ENCODE measurements at places on chromosomes 5 and 9. TPM values are rescaled to one million over a fixed set of nuclear protein-coding genes. Genes with fewer than 3 reads are reported as not detected.

DNA sequence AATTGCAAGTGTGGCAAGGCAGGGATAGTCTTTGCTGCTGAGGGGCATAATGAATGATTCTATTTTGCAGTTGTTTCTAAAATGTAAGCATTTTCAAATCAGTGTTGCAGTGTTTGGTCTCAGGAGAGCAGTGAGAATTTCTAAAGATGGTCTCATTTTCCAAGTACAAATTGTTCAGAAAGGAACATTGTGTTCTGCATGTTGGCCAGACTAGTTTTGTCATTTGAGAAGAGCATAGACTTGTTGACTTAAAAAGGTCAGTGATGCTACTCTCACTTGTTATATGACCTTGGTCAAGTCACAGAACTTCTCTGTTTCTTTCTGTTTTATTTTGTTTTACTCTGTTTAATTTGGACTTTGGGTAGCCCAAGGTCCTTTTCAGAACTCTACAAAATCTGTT lies 344.6 kb downstream of the OSTF1 start:
- DNase-seq: no peak

LECT2 gene
- 0.19 TPM for polyA plus RNA-seq

DNA sequence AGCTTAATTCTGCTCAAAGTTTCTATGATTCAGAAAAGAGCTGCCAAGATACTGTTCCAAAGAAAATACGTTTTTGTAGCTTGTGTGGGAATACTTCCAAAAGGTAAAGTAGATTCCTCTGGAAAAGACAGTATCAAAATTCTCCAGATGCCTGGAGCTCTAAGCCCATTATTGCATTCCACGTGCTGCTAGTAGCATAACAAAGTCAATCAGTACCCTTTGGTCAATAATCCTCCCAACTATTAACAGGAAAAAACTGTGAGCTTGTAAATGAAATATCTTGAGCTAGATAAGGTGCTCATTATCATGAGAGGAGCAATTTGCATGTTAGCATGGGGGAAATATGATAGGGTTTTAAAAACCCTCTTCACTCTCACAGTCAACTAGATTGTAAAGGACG lies 229.5 kb upstream of the TYRP1 start:
- no peak for DNase-seq

GRCh38 chr5:143225511-143225910 lies 178.0 kb downstream of the NR3C1 start:
- no peak for DNase-seq

GRCh38 chr5:146641941-146642340 lies 126.0 kb upstream of the GPR151 start:
- no peak for DNase-seq

DNA sequence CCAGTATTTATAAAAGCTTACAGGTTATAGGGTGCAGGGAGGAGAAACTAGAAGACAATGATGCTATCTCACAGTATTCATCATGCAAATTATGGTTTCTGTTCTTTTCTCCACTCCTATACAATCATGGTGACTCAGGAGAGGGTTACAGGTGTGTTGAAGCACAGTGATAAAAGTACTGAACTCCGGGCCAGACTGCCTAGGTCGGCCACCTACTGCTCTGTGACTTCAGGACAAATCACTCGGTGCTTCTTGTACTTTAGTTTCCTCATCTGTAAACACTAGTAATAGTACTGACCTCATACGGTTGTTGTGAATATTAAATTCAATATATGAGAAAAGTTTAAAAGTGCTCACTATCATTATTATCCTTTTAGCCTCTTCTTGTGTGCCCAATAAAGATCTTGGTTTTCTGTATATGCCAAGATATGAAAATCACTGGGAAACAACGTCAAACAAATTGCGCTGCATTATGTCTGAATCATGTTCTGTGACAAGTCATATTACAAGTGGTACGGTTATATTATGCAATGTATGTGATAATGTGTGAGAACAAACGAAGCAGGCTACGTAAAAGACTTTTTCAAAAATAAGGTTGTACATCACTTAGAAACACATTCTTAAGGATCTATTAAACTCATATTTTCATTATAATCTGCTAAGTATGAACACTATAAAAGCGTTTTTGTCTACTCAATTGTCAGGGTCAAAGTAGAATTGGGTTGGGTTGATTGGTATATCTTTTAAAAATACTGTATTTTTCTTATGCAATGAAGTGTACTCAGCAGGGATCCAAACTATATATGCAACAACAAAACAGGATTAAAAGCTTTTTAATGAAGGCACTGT lies 153.3 kb downstream of the EFNA5 start:
- DNase-seq: no peak

DNA sequence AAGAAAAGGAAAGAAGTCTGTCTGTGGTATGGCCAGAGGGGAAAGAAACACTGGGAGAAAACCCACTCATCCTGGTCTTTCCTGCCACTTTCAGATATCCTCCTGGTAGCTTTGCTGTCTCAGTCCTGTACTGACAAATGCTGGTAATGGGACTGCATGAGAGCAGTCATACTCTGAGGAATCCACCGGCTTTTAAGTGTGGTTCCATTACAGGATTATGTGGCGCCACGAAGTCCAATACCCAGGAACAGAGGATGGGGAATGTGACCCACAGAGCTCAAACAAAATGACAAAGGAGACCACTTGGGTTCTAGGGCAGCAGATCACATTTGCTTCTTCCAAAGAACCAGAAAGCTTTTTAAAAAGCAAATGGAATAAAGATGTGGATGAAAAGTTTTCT lies 26.3 kb upstream of the FBP1 start:
- DNase-seq: no peak

TMEM171 gene
- polyA plus RNA-seq: 0.58 TPM

RGS3 gene
- polyA plus RNA-seq: 32.6 TPM

PIP5K1B gene
- polyA plus RNA-seq: 1.1 TPM

GRCh38 chr5:11293523-11293922 lies 532.5 kb upstream of the DAP start:
- DNase-seq: no peak

ADAMTSL2 gene
- 4.7 TPM for polyA plus RNA-seq

- DNase-seq: no peak
These were observed 201.7 kb upstream of the PTGER4 start for GRCh38 chr5:40477856-40478546.

ZNF454 gene
- 3.7 TPM for polyA plus RNA-seq

GRCh38 chr5:77425998-77426659 lies 66.0 kb downstream of the WDR41 start:
- no peak for DNase-seq

DNA sequence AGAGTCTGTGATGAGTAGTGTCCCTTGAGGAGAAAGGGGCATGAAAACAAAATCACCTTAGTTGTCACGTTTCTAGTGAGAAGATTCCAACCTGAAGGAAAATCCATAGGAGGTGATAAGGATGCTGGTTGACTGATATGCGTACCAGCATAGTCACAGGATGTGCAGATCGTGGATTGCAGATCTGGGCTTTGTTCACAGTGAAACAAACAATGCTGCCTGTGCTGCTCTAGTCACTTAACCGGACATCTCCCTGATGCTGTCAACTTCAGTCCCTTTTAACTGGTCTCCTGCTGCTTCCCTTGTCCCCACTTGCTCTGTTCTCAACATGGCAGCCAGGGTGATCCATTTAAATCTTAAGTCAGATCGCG lies 89.7 kb downstream of the IQGAP2 start:
- DNase-seq: no peak

BRD3 gene
- polyA plus RNA-seq: 62.5 TPM

DNA sequence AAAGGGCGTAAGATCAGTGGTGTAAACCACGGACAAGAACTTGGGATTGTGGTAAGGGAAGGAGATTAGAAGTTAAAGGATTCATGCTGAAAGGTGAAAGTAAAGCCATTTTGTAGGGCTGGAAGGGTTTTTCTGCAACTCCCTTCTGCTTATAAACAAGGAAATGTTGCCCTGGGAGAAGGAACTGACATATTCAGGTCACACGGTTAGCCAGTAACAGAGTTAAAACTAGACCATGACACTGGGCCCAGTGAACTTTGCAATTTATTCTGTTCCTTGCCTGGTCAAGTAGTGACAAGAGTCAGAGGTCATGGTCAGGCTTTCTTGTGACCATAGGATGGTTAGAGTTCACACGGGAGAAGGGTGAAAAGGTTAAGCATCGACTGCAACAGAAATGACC lies 323.3 kb downstream of the DMRT2 start:
- no peak for DNase-seq

- no peak for DNase-seq
These were observed 36.7 kb downstream of the PAX5 start for GRCh38 chr9:36997414-36997813.

DNA sequence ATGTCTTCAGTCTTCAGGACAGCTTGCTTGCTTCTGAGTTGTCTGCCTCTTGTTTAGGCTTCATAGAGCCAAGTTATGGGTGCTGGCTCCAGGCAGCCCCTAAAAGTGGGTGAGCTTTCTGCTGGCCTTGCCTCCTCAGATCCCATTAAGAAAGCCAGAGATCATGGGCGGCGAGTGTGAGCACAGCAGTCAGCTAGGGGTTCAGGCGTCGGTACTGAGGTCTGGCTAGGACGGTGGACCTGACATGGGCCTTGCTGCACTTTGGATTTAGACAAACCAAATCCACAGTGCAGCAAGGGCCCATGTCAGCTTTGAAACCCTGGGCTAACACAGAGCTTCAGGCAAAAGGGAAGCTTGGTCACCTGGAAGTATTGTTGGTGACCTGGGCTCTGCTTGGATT lies 17.6 kb downstream of the PSAT1 start:
- no peak for DNase-seq

- no peak for DNase-seq
These were observed 84.4 kb upstream of the RARS1 start for GRCh38 chr5:168401880-168402279.

Data from forelimb muscle (tissue), 1 donor.